Activated CD4-positive, alpha-beta memory T cell treated with anti-CD3 and anti-CD28 coated beads, Interleukin-2, amount 10 ng/mL, durations not matched to agents 7 days and 5 days (primary cell): ENCODE measurements at places on chromosomes 16 and 17. TPM values are rescaled to one million over a fixed set of nuclear protein-coding genes. Genes with fewer than 3 reads are reported as not detected.

GRCh38 chr17:27669850-27670249 is 38.9 kb downstream of the LGALS9 start:
- no peak for DNase-seq

DNA sequence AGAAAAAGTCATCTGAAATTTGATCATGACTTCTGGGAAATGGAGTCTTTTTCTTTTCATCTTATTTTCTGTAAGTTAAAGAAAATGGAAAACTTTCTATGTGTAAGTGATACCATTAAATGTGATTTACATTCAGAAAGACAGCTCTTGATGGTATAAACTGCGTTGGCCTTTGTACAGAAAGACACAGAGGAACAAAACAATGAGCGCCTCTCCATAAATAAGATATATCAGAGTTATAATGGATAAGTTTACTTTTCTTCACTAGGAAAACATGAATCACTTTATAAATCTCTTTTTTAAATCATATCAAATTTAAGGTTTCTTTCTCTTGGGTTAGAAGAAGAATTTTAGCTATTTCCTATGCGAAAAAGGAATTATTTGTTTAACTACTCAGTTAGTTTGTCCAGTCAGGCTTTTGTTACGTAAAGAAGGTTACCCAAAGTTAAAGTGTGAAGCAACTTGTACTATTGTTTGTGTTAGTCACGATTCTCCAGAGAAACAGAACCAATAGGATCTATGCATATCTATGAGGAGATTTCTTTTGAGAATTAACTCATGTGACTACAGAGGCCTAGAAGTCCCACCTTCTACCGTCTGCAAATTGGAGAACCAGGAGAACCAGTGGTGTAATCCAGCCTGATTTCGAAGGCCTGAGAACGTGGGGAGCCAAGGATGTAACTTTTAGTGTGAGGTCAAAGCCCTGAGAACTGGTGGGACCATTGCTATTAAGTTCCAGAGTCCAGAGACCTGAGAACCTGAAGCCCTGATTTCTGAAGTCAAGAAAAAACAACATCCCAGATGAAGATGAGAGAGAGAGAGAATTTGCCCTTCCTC is 295.4 kb upstream of the KCNJ16 start:
- no peak for DNase-seq

GRCh38 chr16:85568519-85568918 is 44.6 kb upstream of the GSE1 start:
- no peak for DNase-seq

DNA sequence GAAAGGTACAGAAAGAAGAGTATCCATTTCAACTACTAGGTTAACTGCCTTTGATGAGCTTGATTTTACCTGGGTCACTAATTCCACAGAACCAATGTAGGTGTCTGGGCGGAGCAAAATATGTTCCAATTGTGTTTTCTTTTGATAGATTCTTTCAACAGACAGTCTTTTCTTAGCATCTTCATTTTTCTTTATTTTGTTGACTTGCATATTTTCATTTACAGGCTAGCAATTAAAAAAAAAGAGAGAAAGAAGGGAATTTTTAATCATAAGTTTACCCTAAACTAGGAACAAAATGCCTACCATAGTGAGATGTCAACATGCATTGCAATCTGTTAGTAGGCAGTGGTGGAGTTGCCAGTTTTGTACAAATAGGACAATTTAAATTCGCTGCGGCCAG is 1.0 kb downstream of the TOP2A start:
- DNase-seq = no peak

DNA sequence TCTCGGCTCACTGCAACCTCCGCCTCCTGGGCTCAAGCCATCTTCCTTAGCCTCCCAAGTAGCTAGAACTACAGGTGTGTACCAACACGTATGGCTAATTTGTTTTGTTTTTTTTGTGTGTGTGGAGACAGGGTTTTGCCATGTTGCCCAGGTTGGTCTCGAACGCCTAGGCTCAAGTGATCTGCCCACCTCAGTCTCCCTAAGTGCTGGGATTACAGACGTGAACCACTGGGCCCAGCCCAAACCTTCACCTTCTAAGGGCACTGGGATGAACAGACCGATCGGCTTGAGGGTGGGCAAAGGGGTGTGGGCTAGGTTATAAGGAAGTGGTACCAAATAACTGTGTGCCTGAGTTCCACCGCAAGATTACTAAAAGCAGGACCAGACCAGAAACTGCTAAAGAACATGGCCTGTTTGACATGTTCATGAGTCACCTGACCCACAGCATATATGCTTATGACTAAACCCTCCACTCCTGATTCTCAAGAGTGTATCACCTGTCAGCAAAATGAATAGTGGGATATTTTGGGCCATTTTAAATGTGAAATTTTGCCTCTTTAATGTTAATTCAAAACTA is 8.1 kb downstream of the TMEM97 start:
- DNase-seq = no peak

- DNase-seq = no peak
These were observed 2.9 kb downstream of the IKZF3 start for GRCh38 chr17:39861235-39861634.

The MXRA7 gene
- 7.5 TPM for total RNA-seq

The IGFBP4 gene
- total RNA-seq = 28.4 TPM
